ENCODE measurements at places on chromosomes 2 and 18. TPM values are rescaled to one million over a fixed set of nuclear protein-coding genes. Genes with fewer than 3 reads are reported as not detected.

DNA sequence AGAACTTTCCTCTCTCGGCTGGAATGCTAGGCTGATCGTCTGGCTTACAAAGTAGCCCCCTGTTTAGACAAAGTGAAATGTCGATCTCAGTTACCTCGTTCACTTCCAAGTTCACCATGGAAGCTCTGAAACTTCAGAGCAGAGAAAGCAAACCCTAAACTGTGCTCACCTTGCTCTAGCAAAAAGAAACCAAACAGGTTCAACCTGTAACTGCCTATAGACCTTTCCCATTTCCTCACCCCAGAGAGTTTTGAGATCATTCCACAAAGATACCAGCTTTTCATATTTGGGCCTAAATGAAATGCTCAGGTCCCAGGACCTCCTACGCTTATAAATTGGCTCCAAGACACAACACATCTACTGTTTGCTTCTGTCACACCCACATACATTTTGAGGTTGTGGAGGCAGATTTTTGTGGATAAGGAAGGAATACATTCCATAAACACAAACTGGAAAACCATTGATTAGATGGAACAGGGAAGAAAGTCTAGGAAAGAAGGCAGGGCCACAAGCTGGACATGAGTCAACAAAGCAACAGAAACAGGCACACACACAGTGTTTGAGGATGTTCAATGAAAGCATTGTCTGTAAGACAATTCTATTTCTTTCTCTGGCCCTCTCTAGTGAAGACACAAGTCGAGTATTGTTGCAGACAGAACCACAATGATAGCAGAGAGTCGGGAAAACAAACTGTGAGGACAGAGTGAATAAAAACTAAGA lies 52.8 kb upstream of the TGIF1 start:
- no peak for DNase-seq

Gene RAPH1
- total RNA-seq = 67.8 TPM

DNA sequence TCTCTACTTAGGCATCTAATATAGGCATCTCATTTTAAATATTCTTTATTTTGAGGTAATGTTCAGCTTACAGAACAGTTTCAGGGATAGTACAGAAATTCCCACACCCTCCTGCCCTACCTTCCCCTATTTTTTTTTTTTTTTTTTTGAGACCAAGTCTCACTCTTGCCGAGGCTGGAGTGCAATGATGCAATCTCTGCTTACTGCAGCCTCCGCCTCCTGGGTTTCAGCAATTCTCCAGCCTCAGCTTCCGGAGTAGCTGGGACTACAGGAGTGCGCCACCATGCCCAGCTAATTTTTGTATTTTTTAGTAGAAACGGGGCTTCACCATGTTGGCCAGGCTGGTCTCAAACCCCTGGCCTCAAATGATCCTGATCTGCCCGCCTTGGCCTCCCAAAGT lies 97.6 kb downstream of the EPB41L5 start:
- no peak for DNase-seq

GRCh38 chr2:81481994-81482368 lies 1177.4 kb upstream of the LRRTM1 start:
- no peak for DNase-seq

GRCh38 chr2:57461624-57462023 lies 585.0 kb upstream of the VRK2 start:
- DNase-seq = no peak
